Astrocyte of the cerebellum (primary cell): ENCODE measurements at places on chromosomes 11 and 22.

GRCh38 chr22:48415520-48415919 is 1412.2 kb downstream of the BRD1 start:
- DNase-seq = no peak

GRCh38 chr22:43198936-43199335 is 12.0 kb upstream of the TTLL12 start:
- DNase-seq = no peak

DNA sequence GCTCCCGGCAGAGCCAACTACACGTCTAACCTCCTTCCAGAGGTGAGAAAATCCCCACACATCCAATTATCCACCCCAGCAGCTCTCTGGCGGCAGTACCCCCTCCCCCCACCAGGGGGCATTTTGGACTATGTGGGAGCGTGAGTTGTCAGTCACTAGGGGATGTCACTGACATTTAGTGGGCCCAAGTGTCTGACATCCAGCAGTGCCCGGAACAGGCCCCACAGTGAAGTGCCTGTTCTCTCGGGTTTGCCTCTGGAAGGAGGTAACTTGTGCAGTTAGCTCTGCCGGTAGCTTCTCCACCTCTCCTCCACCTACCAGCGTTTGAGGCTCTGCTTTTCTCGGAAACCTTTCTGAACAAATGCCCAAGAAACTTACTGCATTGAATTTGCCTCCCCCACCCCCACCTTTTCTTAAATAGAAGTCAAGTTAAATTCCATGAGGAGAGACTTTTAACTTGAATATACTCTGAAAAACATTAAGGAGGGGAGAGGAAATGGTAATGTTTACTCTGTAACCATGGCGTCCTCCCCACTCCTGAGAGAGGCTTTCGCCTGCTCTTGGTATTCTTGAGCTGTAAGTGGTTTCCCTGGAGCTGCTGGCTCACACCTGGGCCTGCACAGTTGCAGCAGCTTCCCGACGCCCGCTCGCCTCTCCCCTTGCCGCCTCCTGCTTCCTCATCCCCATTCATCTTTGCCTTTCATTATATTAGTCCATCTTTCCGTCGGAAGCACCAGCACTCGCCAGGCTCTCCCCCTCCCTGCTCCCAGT is 112.8 kb downstream of the WNT7B start:
- peak; percentile 62 for DNase-seq

GRCh38 chr11:92276773-92277172 is 52.2 kb downstream of the FAT3 start:
- no peak for DNase-seq

- DNase-seq = no peak
Observed at GRCh38 chr11:46127150-46127638, 5.9 kb upstream of the PHF21A start.

GRCh38 chr11:58958500-58958899 is 19.2 kb downstream of the GLYATL1 start:
- no peak for DNase-seq

GRCh38 chr11:130866831-130867230 is 49.4 kb downstream of the SNX19 start:
- no peak for DNase-seq

DNA sequence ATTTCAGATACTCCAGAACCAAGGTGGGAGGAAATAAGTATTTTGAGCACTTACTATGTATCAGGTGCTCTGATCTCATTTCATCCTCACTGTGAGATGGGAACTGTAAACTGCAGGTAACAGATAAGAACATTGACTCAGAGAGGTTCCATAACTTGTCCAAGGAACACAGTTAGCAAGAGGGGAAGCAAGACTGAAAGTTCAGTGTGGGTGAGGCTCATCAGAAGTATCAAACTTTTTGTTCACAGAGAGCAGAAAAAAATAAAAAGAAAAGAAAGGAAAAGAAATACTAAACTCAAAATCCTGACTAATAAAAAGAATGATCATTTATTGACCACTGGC is 37.1 kb downstream of the RAB30 start:
- no peak for DNase-seq

DNA sequence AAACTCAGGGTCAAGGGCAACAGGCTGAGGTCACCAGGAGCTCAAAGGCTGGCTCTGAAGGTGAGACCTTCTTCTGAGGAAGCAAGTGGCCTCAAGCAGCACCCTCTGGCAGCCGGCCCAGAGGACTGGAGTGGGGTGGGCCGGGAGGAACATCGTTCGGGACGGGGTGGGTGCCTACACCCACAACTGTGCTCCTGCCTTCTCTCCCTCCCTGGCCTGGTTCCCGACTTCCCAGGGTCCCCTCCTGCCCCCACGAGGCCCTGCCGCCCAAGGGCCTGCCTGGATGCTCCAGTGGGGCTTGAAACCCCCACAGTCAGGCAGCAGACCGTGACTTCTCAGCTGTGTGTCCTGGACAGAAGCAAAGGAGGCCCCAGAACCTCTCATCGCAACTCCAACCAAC is 195.7 kb downstream of the IGLL1 start:
- DNase-seq = no peak

- no peak for DNase-seq
Observed at GRCh38 chr11:117095284-117096161, 2.7 kb downstream of the SIK3 start.

DNA sequence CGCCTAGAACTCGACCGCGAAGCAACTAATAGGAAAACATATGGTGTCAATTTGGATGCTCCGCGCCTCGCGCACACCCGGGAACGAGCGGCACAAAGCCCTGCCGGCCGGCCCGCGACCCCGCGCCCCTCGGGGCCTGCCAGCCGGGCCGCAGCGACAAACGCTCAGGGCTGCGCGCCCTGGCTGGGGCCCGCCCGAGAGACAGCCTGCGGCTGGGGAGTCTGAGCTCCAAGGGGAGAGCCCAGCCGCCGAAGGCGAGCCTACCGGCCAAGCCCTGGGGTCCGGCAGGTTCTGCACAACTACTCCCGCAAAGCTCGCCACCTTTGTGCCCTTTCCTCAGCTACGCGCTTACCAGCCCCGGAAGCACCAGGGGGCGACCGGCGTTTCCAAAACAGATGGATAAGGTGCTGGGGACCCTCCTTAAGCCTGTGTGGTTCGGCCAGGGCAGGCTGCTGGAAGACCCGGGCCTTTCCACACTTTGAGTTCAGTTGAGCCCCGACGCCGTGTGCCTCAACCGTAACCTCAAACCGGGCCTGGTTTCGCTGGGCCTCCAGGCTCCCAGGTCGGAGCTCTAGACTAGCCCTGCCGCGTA is 6.0 kb downstream of the PAX6 start:
- no peak for DNase-seq

- no peak for DNase-seq
Observed at GRCh38 chr11:36465449-36466163, 44.5 kb downstream of the TRAF6 start.
